ENCODE measurements at places on chromosomes 7 and 10.

GRCh38 chr10:24821986-24822385 is 98.3 kb upstream of the ARHGAP21 start:
- DNase-seq: no peak

- DNase-seq: no peak
Measured at GRCh38 chr10:53846809-53847208, 954.2 kb downstream of the PCDH15 start.

- no peak for DNase-seq
Measured at GRCh38 chr7:27188386-27189294, 3.6 kb upstream of the HOXA11 start.

DNA sequence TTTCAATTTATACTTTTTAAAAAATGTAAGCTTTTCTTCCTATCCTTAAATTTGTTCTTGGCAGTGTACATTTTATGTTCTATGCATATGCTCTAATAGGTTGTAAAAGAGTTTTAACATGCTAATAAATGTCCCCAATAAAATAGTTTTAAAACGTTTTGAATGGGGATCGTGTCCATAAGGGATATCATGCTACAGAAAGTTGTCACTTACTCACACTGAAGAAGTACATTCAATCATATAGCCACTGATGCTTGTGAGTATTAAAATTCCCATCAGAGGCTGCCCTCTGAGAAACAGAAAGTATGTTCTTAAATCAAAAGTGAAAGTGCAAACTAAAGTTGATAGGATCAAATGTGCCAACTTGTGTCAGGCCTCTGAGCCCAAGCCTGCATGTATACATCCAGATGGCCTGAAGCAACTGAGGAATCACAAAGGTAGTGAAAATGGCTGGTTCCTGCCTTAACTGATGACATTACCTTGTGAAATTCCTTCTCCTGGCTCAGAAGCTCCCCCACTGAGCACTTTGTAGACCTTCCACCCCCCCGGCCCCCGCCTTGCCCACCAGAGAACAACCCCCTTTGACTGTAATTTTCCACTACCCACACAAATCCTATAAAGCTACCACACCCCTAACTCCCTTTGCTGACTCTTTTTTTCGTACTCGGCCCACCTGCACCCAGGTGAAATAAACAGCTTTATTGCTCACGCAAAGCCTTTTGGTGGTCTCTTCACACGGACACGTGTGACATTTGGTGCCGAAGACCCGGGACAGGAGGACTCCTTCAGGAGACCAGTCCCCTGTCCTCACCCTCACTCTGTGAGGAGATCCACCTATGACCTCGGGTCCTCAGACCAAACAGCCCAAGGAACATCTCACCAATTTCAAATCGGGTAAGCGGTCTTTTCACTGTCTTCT is 877 bp upstream of the NOD1 start:
- no peak for DNase-seq

- peak; percentile 64 for DNase-seq
Measured at GRCh38 chr7:5177060-5177459, 13.0 kb upstream of the WIPI2 start.

- no peak for DNase-seq
Measured at GRCh38 chr7:7710469-7710868, 7.9 kb downstream of the RPA3 start.

DNA sequence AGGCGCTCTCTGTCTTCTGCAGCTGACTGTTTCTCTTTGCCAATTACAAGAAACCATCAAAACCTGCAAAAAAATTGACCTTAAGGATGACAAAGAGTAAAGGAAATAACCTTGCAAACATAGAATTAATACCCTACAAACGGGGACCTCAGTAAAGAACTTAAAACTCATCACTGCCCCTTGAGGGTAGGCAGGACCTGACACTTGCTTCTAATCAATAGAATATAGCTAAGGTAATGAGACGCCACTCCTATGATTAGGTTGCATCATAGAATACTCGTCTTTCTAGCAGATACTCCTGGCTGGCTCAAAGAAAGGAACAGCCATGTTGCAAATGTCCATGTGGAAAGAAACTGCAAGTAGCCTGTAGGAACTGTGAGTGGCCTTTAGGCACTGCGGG is 140.0 kb downstream of the XPNPEP1 start:
- no peak for DNase-seq

DNA sequence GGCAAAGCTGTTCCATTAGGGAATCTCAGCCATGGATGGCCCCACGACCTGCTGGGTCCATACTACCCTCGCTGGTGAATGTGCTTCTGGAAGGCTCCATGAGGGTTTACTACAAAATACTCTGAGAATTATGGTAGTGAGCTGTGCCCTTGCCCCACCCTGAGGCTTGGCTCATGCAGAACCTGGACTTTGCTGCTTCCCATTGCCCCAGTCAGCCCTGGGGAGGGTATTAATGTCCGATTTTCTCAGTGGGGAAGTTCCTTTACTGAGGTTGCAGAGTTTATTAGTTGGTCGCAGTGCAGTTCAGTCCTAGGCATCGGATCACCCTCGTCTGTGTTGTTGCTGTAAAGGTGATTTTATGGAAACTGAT is 310.1 kb downstream of the WDR37 start:
- DNase-seq: no peak

- no peak for DNase-seq
Measured at GRCh38 chr7:133288970-133289369, 36.1 kb downstream of the EXOC4 start.

GRCh38 chr7:40470817-40471216 is 336.0 kb downstream of the SUGCT start:
- no peak for DNase-seq

GRCh38 chr7:55438757-55439525 is 73.8 kb downstream of the LANCL2 start:
- no peak for DNase-seq

DNA sequence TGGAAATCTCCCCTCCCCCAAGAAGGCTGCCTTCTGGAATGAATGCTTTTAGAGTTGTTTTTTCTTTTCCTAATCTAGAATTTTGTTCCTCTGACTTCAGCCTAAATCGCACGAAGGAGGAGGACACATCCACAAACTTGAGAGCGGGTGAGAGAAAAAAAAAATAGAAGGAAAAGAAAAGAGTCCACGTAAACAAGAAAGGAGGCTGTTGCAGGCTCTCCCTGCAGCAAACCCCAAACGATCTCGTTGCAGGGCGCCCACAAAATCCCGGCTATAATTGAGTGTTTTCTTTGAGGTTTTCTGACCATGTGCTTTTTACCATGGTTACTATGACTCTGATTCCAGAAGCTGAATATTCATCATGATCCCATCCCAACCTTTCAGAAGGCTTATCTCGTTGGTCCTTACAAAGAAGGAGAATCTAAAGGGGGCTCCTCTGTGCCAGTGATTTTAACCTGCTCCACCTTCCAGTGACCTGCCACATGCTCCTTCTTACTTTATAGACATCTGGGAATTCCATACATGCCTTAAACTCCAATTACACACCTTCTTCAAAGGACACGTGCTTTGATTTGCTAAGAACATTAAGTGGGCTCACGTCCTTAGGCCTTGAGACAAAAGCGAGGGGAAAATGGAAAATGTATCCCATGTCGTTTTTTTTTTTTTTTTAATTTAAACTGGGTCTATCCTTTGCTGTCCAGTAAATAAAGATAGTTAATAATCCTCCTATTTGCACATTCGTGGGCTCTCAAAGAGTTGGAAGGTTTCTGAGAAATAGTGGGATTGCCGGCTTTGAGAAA is 5.8 kb downstream of the TWIST1 start:
- no peak for DNase-seq

- DNase-seq: no peak
Measured at GRCh38 chr10:118978316-118978997, 51.1 kb upstream of the NANOS1 start.

- DNase-seq: no peak
Measured at GRCh38 chr7:144527051-144527471, 123.6 kb upstream of the NOBOX start.

DNA sequence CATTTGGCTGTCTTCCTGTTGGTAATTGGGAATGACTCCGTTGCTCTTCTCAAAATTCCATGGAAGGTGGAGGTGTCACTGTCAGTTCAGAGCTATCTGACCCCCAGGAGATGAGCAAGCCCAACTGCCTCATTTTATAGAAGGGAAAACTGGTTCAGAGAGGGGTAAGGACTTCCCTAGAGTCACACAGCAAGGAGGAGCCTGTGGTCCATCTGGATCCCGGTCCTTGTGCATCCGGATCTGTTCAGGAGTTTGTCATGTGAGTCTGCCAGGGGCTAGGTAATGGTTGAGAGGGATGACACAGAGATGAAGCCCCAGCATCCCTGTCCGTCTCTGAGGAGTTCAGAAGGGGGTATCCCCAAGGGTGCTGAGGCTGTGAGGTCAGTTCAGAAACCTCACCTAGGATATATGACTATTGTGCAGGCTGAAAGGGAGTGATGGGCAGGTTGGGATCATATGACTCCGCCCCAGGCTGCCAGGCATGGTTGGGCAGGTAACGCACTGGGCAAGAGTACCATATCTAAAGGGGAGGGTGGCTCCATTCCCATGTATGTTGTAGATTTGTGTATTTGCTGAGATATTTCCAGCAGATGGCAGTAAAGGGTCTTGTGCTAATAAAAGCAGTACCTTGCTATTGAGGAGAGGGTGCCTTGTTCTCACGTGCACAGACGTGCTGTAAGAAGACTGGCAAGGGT is 16.0 kb upstream of the SLC29A3 start:
- peak; percentile 49 for DNase-seq
